NB4 (cell line): ENCODE measurements at places on chromosomes 13 and 19.

DNA sequence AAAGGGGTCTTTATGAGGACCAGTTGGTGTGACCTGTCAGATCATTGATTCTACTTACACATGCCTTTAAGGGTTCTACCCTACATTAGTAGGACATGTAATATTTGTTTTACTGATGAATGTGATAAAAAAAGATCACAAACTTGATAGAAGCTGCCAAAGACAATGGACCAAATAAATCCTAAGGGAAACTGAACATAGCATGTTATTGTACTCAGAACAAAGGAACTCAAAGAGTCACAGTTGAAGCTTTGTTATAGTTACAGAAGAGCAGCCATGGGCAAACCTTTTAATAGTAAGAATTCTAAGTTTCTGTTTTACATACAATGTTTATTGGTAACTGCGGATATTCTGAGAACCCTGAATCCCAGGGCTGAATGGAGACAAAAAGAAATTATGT, 780.1 kb downstream of the SLITRK6 start:
- no peak for DNase-seq

GRCh38 chr13:106241974-106242953, 293.2 kb downstream of the EFNB2 start:
- no peak for DNase-seq

DNA sequence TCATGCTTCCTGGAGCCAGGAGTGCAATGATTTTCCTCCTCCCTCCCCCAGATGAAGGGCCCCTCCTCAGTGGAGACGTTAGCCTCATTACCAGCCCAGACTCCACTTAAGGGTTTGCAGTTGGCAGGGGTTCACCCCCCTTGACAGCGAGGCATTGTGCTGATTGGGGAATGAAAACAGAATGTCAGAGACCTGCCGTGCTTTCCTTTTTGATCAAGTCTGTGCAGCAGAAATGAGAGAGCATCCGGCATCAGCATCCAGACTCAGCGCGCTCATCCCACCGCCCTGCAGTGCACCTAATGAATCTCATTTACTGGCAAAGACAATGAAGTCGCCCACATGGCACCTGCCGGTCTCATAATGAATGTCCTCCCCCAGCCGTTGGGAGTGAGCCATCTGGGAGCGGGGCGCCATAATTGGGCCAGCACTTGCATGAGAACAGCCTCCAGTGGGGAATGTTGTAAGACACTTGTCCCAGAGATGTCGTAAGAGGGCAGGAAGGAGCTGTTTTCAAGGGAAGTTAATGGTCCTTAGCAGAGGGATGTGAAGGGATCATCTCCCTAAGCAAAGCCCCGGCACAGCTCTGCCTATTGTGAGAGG, 98.3 kb upstream of the UQCRFS1 start:
- no peak for DNase-seq

- DNase-seq: no peak
These were observed 796.9 kb downstream of the SLITRK1 start for GRCh38 chr13:83085186-83085900.

- peak; percentile 45 for DNase-seq
These were observed 128.2 kb upstream of the OBI1 start for GRCh38 chr13:78787190-78787589.

- DNase-seq: no peak
These were observed 59.3 kb downstream of the ITGBL1 start for GRCh38 chr13:101511766-101512165.

GRCh38 chr19:2820112-2820702, 539 bp downstream of the ZNF554 start:
- peak; percentile 24 for DNase-seq

DNA sequence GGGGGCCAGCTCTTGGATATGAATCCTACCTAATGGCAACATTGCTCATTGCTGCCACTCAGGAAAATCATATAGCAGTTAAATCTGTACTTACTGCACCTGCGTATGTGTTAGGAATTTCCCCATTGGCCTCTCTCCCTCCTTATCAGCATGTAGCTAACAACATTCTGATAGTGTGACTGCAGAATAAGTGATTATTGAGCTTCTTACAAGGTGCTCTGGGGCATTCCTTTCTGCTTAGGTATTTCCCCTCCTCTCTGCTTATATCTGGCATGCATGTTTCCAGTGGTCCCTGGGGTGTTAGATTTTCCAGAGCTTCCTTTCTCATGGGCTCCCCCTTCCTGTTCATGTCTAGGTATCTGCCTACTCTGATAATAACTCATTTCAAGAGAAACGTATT, 414.1 kb upstream of the SLITRK1 start:
- no peak for DNase-seq

DNA sequence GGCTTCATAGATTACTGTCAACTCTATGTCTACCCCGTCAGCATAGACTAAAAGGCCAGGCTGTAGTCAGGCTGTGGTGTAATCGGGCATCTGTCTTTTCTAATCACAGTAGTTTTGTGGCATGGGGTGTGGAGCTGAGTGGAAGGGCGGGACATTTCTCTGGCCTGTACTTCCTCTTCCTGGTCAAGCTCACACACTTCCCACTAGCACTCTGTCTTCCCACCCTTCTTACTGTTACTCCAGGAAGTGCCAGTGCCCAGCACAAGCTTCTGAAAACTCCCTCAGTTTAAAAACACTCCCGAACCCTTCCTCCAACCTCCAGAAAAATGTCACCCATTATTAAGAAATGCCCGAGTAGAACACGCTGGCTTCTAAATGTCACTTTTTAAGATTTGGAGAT, 229.8 kb downstream of the KLF5 start:
- peak; percentile 4 for DNase-seq

DNA sequence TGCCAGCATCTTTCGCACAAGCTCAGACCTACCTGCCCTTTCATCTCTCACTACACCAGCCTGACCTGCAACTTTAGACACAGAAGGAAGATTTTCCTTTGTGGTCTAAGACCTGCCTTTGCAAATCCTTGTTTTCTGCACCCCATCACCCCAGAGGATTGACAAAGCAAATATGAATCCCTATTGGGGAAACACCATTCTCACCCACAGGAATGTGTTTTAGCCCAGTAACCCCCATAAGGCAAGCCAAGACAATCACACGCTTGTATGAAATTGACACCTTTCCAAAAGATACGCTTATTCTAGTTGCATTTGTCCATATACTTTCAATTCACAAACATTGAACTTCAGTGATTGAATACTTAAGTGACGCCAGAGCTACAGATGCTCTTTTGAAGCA, 55.7 kb downstream of the SPATA13 start:
- DNase-seq: no peak

- DNase-seq: peak; percentile 3
These were observed 36.3 kb upstream of the PSG9 start for GRCh38 chr19:43305642-43306041.

DNA sequence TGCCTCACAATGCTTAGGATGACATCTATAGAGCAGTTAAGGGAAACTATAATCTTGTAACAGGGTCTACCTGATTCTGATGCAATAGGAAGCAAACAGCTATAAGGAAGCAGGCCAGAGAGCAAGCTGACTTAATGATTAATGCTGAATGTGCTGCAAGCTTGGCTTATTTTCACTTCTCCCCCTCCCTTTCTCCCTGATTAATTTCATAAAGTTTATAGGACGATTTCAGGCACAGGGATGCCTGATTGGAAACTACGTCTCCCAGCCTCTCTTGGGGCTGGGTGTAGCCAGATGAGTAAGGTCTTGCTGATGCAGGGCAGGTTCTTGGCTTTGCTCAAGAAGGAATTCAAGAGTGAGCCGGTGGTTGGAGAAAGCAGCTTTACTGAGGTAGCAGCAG, 82.8 kb upstream of the MRI1 start:
- no peak for DNase-seq

DNA sequence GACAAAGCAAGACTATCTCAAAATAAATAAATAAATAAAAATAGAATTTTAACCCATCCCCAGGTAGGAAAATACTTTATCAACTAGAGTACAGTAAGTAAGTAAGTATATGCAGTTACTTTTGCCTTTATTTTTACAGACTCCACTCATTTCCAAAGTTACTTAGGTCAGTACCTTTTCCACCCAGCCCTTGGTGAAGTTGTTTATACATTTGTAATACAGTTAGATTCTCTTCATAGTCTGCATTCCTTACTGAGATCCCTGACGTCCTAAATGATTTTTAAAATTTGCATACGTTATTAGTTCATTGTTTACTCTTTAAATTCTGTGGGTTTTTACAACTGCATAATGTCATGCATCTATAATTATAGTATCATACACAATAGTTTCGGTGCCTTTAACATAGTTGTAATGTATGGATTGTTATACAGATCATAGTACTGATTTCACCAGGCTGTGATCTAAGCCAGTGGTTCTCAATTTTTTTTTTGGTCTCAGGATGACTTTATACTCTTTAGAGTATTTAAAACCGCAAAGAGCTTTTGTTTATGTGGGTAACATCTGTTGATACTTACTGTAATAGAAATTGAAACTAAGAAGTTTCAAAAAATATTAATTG, 10.4 kb downstream of the SETDB2 start:
- DNase-seq: no peak

DNA sequence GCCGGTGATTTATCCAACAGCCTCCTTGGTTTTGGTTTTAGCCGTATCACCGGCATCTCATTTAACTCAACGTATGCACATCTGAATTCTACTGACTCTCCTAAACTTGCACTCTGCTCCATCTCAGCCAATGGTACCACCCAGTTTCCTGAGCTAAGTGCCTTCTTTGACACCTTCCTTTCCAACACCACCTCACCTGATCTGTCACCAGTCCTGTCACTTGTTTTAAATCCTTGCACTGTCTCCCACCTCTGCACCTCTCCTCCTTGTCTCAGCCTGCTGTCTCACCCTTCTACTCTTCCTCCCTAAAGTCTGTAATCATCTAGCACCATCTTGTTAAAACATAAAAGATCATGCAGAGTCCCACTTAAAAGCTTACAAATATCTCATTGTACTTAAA, 28.1 kb upstream of the TPT1 start:
- DNase-seq: no peak

GRCh38 chr13:78862446-78862845, 203.5 kb upstream of the OBI1 start:
- DNase-seq: no peak

GRCh38 chr19:50419022-50419579, 363 bp downstream of the SPIB start:
- no peak for DNase-seq

DNA sequence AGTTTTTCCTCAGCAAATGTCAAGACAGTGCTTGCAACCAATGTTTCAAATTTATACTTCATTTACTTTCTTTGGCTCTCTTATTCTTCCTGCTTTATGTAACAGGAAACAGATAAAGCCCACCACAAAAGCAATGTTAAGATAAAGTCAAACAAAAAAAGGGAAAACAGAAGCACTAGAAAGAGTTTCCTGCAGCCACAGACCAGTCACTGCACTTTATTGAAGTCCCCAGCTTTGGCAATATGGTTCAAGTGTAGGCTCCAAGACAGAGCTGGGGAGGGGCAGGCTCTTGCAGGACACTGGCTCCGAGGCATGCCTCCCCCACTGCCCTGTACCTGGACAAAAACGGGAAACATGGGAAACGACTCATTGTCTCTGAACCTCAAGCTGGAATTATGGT, 15.3 kb upstream of the CDC16 start:
- DNase-seq: peak; percentile 50

- DNase-seq: peak; percentile 75
These were observed 62.8 kb downstream of the RGCC start for GRCh38 chr13:41520016-41520659.

DNA sequence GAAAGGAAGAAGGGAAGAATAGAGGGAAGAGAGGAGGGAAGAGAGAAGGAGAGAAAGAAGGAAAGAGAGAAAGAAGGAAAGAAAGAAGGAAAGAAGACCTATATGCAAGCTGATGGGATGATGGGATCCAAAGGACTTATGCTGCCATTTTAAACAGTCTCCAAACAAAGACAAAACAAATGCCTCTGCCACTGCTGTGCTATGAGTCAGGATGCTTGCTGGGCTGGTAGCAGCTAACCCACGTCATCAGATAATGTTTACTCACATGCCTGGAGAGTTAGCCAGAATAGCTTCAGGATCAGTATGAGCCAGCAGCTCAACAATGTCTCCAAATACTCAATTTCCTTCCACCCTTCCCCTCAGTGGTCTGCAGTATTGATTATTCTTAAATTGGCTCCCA, 12.0 kb upstream of the ZNF274 start:
- DNase-seq: no peak

DNA sequence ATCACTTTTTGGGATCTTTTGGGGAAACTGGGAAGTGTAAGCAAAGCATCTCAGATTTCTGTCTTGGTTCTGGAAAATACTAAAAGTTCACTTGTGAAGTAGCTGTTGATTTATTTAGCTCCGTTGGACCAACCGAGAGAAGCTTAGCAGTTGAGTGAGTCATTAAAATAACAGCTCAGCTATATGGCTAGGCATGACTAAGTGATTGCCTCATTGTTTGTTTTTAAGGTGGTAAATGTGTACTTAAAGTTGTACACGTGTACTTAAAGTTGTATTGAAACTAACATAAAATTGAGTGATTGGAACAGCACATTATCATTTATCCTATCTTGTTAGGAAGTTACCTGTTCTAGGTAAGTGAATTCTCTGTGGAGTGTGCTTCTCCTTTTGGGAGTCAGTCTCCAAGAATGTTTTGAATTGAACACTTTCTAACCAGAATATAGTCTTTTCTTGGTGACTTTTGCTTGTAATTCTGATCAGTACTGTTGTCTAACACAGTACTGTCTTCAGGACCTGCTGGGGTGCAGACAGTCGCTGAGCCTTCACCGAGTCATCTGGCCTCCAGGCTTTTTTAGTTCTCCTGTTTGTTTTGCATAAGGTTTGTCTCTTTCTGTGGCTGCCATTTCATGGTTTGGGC, 2.9 kb upstream of the DCUN1D2 start:
- DNase-seq: peak; percentile 85

GRCh38 chr19:42207767-42208271, 9.7 kb downstream of the DEDD2 start:
- DNase-seq: peak; percentile 87

- DNase-seq: no peak
These were observed 7.8 kb upstream of the SELENOV start for GRCh38 chr19:39506944-39507714.

GRCh38 chr19:3047496-3048189, 14.7 kb downstream of the TLE5 start:
- DNase-seq: peak; percentile 70

DNA sequence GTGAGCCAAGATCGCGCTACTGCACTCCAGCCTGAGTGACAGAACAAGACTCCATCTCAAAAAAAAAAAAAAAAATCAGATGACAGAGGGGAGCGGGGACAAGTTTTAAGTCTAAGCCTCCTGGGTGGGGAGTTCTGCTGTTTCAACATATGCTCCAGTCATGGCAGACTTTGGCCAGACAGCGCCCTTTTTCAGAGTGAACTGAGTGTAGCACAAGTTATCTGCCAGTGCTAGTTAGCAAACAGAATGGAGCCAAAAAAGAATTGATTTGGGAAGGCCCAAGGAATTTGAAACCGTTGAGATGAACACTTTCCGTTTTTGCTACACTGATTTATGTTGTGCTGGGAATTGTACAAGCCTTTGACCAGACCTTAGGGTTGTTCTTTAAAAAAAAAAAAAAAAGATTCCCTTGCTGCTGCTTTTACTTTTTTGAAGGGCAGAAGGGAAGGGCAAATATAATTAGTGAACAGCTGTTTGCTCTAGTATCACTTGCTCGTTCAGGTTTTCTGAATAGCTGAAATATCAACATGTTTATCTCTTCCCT, 5.7 kb downstream of the ACTN4 start:
- no peak for DNase-seq

- no peak for DNase-seq
These were observed 9.9 kb downstream of the FXYD5 start for GRCh38 chr19:35164418-35164817.

GRCh38 chr19:6233056-6233826, 46.5 kb downstream of the MLLT1 start:
- DNase-seq: peak; percentile 42
